Psoas muscle (tissue), 8 donors: ENCODE measurements at places on chromosomes 3 and 15. TPM values are rescaled to one million over a fixed set of nuclear protein-coding genes. Genes with fewer than 3 reads are reported as not detected.

Gene RGMA
- polyA plus RNA-seq, result 129 TPM

Gene DTWD1
- 13.4 TPM for polyA plus RNA-seq

Gene UBXN7
- polyA plus RNA-seq, result 1.3 TPM

Gene TRH
- not detected for polyA plus RNA-seq

Gene VILL
- 1.3 TPM for polyA plus RNA-seq

Gene TMEM207
- not detected for polyA plus RNA-seq

Gene XPC
- 5.3 TPM for polyA plus RNA-seq

Gene PROK2
- polyA plus RNA-seq, result not detected

DNA sequence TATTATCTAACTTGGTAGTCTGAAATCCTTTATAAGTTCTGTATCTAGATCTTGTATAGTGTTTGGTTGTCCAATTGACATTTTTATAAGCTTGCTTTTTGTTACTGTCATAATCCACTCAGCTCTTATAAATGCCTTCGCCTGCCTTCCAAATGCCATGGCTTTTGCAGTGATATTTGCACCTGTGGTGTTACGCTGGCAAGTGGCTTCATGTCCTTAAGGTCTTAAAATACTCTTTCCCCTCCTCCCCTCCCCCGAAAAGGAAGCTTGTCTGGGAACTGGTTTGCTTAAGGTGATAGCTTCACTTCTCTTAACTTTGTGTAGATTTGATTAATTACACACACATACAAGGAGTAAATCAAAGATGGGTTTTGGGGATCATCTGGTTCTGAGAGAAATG, 62.0 kb downstream of the ABHD2 start:
- H3K4me3 ChIP-seq, result no peak overlapping the region
- no peaks in the 10 kb centered on the region for H3K27me3 ChIP-seq
- DNase-seq, result no peak

DNA sequence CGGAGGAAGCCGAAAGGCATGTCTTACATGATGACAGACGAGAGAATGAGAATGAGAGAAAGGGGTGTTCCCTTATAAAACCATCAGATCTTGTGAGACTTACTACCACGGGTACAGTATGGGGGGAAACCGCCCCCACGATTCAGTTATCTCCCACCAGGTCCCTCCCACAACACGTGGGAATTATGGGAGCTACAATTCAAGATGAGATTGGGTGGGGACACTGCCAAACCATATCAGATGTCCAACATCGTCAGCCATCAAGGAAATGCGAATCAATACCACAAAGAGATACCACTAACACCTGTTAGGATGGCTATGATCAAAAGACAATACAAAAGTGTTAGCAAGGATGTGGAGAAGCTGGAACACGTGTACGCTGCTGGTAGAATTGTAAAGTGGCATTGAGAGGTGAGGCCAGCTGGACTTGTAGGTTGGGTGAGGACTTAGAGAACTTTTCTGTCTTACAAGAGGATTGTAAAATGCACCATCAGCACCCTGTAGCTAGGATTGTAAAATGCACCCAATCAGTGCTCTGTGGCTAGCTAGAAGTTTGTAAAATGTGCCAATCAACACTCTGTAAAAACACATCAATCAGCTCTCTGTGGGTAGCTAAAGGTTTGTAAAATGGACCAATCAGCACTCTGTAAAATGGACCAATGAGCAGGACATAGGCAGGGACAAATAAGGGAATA, 37.5 kb downstream of the VGLL4 start:
- DNase-seq, result no peak
- no peaks in the 10 kb centered on the region for H3K27me3 ChIP-seq
- peak overlapping the region; percentile 54 for H3K27ac ChIP-seq
- no peaks in the 10 kb centered on the region for H3K36me3 ChIP-seq
- peaks cover 73% of the 10 kb centered on the region for H3K4me1 ChIP-seq

- no peaks in the 10 kb centered on the region for H3K36me3 ChIP-seq
- H3K4me1 ChIP-seq, result no peaks in the 10 kb centered on the region
- no peaks in the 10 kb centered on the region for H3K27me3 ChIP-seq
- no peak for DNase-seq
Measured at GRCh38 chr3:194194051-194194756, 58.3 kb downstream of the HES1 start.

GRCh38 chr3:115708540-115708939, 85.2 kb downstream of the GAP43 start:
- H3K27me3 ChIP-seq, result no peaks in the 10 kb centered on the region
- H3K36me3 ChIP-seq, result no peaks in the 10 kb centered on the region
- H3K4me1 ChIP-seq, result no peaks in the 10 kb centered on the region
- H3K4me3 ChIP-seq, result no peak overlapping the region
- no peak overlapping the region for H3K27ac ChIP-seq

DNA sequence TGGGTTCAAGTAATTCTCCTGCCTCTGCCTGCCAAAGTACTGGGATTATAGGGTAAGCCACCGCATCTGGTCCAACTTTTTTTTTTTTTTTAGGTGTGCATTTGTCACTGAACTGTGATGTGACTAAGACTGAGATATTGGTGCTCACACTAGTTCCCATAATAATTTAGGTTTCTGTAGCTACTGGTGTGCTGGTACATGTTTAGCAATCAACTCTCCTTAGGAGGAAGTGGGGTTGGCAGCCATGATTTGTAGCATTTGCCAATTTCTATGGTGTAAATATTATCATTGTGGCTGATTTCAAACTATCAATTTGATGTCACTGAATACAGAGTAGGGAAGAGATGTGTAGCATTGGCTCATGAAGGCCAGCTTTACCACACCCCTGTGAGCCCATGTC, 372.7 kb downstream of the EDEM1 start:
- DNase-seq, result no peak
- no peaks in the 10 kb centered on the region for H3K36me3 ChIP-seq
- no peaks in the 10 kb centered on the region for H3K4me1 ChIP-seq
- H3K27me3 ChIP-seq, result no peaks in the 10 kb centered on the region

GRCh38 chr15:29131840-29132420, 137.7 kb downstream of the NSMCE3 start:
- DNase-seq, result no peak
- no peaks in the 10 kb centered on the region for H3K36me3 ChIP-seq
- no peak overlapping the region for H3K27ac ChIP-seq
- H3K4me3 ChIP-seq, result no peak overlapping the region
- no peaks in the 10 kb centered on the region for H3K4me1 ChIP-seq

DNA sequence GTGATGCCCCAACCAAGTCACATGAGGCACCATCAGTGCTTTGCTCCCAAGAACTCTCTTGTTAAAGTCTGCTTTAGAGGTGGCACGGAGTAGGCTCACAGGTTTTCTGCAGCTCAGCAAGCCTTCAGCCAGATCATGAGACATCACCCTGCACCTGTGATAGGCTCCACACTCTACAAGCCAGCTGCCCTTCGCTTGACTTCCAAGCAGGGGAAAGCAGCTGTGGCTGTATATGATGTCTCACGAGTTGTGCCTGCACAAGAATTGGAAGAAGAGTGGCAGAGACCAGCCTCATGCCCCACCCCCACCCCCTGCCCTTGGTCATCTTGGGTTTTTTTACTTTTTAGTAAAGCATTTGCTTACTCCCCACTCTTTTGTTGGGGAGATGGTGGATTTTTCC, 22.5 kb downstream of the MRPS11 start:
- no peak overlapping the region for H3K27ac ChIP-seq
- no peak overlapping the region for H3K4me3 ChIP-seq
- no peaks in the 10 kb centered on the region for H3K27me3 ChIP-seq
- H3K36me3 ChIP-seq, result no peaks in the 10 kb centered on the region
- no peaks in the 10 kb centered on the region for H3K4me1 ChIP-seq

- H3K27me3 ChIP-seq, result no peaks in the 10 kb centered on the region
- DNase-seq, result no peak
- H3K27ac ChIP-seq, result peak overlapping the region; percentile 99
Measured at GRCh38 chr15:44537735-44538240, 841 bp downstream of the EIF3J start.

DNA sequence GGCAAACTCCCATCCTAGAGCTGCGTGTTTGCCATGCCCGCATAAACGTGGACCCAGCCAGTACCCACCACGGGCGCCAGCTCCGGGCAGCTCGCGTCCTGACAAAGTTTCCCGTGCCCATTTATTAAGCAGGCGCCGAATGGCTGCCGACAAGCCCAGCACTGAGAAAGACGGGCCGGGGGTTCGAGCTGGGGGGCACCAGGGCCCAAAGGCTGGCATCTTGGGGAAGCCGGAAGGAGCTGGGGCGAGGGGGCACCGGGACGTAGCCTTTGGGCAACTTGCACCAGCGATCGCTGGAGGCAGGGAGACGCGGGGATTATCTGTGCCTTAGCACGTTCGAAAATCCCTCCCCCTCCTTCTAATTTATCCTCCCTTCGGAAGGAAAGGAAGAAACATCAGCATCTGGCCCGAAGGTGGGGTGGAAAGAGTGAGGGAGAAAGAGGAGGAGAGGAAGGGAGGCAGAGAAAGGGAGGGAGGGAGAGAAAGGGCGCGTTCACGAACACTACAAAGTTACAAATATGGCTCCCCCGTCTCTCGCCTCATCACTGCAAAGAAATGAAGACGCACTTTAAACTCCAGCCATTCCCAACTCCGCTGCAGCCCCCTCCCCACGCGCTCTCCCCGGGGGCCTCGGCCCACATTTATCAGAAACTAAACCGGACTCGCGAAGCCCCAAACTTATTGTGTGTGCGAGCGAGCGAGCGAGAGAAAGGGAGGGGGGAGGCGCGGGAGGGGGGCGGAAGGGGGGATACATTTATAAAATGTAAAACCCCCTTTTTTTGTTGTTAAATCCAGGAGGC, 1.0 kb downstream of the ANP32A start:
- DNase-seq, result peak; percentile 44
- peak overlapping the region; percentile 86 for H3K4me3 ChIP-seq
- peak overlapping the region; percentile 99 for H3K27ac ChIP-seq

DNA sequence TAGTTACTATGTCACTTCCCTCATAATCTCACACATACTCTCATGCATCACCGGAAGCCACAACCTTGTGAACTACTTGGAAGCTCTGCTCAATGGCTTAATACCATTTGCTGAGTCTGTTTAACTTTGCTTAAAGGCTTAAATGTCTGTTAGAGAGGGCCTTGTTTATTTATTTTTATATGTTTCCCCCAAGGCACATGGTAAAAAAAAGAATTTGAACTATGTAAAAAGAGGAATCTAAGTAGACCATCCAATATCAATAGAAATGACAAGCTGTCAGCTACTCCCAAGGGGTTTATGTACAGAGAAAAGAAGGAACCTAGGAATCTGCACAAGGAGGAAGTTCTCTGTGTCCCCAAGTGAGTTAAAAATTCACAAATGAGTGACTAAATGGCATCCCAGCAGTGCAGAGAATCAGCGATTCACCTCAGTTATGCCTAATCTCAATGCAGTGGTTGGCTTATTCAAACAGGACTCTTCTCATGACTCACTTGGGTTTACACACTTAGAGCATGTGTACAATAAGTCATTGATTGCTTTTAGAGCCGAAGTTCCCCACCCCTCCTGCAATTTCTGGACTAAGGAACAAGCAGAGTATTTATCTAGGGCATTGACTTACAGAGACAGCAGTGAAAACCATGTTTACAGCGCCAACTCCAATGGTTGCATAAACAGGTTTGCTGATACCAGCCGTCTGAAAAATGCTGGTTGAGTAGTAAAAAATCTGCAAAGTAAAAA, 24.4 kb downstream of the SLC2A2 start:
- no peaks in the 10 kb centered on the region for H3K36me3 ChIP-seq
- no peaks in the 10 kb centered on the region for H3K4me1 ChIP-seq
- H3K27me3 ChIP-seq, result no peaks in the 10 kb centered on the region
- H3K4me3 ChIP-seq, result no peak overlapping the region

DNA sequence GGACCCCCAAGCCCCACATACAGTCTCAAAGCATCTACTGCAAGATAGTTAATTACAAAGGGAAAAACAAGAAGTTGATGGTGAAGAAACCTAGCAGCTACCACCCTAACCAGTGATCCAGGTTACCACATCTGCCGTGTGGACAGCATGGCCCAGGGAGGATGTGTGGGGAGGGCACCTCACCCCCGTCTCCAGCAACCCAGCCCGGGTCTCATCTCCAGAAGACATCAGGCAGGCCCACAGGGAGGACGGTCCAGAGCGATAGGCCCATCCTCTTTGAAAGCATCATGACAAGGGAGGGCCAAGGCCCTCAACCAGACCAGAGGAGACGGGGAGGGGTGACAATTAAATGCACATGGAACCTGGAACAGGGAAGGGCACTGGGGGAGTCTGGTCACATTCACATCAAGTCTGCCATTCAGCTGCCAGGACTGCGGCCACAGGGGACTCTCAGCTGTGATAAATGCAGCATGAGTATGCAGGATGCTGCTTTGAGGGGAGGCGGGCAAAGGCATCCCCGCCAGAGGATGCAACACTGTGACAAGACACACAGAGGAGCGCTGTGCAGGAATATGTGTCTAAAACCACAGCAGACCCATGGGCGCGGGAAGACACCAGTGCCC, 18.8 kb downstream of the ZXDC start:
- peaks cover 48% of the 10 kb centered on the region for H3K4me1 ChIP-seq
- no peaks in the 10 kb centered on the region for H3K27me3 ChIP-seq
- H3K4me3 ChIP-seq, result no peak overlapping the region
- peak; percentile 38 for DNase-seq

GRCh38 chr3:5016211-5017161, 37.2 kb downstream of the BHLHE40 start:
- H3K27ac ChIP-seq, result peak overlapping the region; percentile 63
- peaks cover 18% of the 10 kb centered on the region for H3K4me1 ChIP-seq
- DNase-seq, result no peak
- H3K27me3 ChIP-seq, result no peaks in the 10 kb centered on the region
- no peaks in the 10 kb centered on the region for H3K36me3 ChIP-seq
- H3K4me3 ChIP-seq, result no peak overlapping the region

GRCh38 chr3:31862666-31863279, 118.3 kb downstream of the OSBPL10 start:
- H3K4me3 ChIP-seq, result no peak overlapping the region
- H3K27ac ChIP-seq, result no peak overlapping the region
- H3K27me3 ChIP-seq, result no peaks in the 10 kb centered on the region
- no peaks in the 10 kb centered on the region for H3K36me3 ChIP-seq
- H3K4me1 ChIP-seq, result no peaks in the 10 kb centered on the region

- no peaks in the 10 kb centered on the region for H3K36me3 ChIP-seq
- H3K4me3 ChIP-seq, result no peak overlapping the region
- no peaks in the 10 kb centered on the region for H3K4me1 ChIP-seq
- no peak for DNase-seq
Measured at GRCh38 chr3:143287403-143287802, 167.8 kb downstream of the CHST2 start.

GRCh38 chr15:84863565-84864443, 20.7 kb upstream of the SLC28A1 start:
- H3K27ac ChIP-seq, result no peak overlapping the region
- no peaks in the 10 kb centered on the region for H3K27me3 ChIP-seq
- peaks cover 3% of the 10 kb centered on the region for H3K36me3 ChIP-seq
- H3K4me3 ChIP-seq, result no peak overlapping the region

GRCh38 chr15:40771242-40771641, 1.5 kb downstream of the C15orf62 start:
- H3K4me1 ChIP-seq, result no peaks in the 10 kb centered on the region
- peaks cover 71% of the 10 kb centered on the region for H3K36me3 ChIP-seq
- no peaks in the 10 kb centered on the region for H3K27me3 ChIP-seq
- no peak for DNase-seq

DNA sequence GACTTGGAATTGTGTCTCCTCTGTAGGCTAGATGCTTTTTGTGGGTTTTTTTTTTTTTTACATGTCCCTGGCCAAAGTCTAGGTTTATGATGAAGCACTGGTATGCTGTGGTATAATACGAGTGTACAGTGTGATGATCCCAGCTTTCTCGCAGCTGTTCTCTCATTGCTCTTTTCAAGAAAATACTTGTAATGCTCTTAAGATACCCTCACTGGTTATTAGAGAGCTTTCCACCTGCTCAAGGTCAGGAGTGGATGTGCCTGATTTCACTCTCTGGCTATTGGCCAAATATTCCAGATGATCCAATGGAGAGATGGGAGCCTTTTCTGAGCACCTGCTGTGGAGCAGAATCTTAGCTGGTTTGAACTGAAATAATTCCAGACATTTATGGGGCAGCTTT, 215.1 kb downstream of the MYRIP start:
- DNase-seq, result no peak
- H3K4me3 ChIP-seq, result no peak overlapping the region
- no peaks in the 10 kb centered on the region for H3K4me1 ChIP-seq
- no peaks in the 10 kb centered on the region for H3K27me3 ChIP-seq
- H3K36me3 ChIP-seq, result no peaks in the 10 kb centered on the region
